ENCODE measurements at places on chromosomes 1 and 21.

DNA sequence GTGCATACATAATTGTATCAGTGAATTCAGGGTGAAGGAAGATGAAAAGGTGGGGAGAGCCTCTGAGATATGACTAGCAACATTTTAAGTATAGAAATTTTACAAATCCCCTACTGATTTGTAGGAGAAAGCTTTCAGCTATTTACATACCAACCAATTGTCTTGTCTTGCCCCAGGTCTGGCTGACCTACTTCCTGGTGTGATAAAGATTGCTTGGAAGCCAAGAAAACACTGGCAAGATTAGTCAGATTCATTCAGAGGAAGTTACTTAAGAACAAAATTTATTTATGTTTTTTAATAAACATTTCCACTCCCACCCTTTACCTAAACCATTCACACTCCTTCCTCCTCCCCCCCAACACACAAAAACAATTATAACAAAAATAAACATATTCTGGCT lies 17.5 kb downstream of the PTGS2 start:
- no peak overlapping the region for H3K27ac ChIP-seq
- no peak for DNase-seq
- no peak overlapping the region for H3K4me3 ChIP-seq
- no peaks in the 10 kb centered on the region for H3K36me3 ChIP-seq

- H3K4me3 ChIP-seq, result no peak overlapping the region
- no peaks in the 10 kb centered on the region for H3K36me3 ChIP-seq
- H3K27me3 ChIP-seq, result peaks cover 53% of the 10 kb centered on the region
- DNase-seq, result no peak
These were observed 226.0 kb downstream of the NPHP4 start for GRCh38 chr1:5765997-5766913.

GRCh38 chr1:195637539-195637938 lies 970.7 kb downstream of the KCNT2 start:
- no peaks in the 10 kb centered on the region for H3K36me3 ChIP-seq
- no peak overlapping the region for H3K27ac ChIP-seq
- DNase-seq, result no peak
- no peak overlapping the region for H3K4me3 ChIP-seq
- H3K4me1 ChIP-seq, result no peaks in the 10 kb centered on the region
- no peaks in the 10 kb centered on the region for H3K27me3 ChIP-seq

GRCh38 chr1:54763816-54764132 lies 549 bp downstream of the PARS2 start:
- peaks cover 9% of the 10 kb centered on the region for H3K36me3 ChIP-seq
- no peaks in the 10 kb centered on the region for H3K27me3 ChIP-seq
- DNase-seq, result no peak
- H3K4me3 ChIP-seq, result peak overlapping the region; percentile 96
- peak overlapping the region; percentile 97 for H3K27ac ChIP-seq
- peaks cover 26% of the 10 kb centered on the region for H3K4me1 ChIP-seq

- no peak overlapping the region for H3K27ac ChIP-seq
- H3K27me3 ChIP-seq, result no peaks in the 10 kb centered on the region
- no peak for DNase-seq
- H3K36me3 ChIP-seq, result peaks cover 6% of the 10 kb centered on the region
- H3K4me3 ChIP-seq, result no peak overlapping the region
These were observed 56.4 kb downstream of the HLCS start for GRCh38 chr21:36909901-36910561.

GRCh38 chr1:206684478-206685333 lies at the start of gene MAPKAPK2:
Gene MAPKAPK2, plus strand, starts transcription at chr1:206684905. Its CDS starts 325 bp downstream, at chr1:206685230.
- no peaks in the 10 kb centered on the region for H3K27me3 ChIP-seq
- H3K4me3 ChIP-seq, result peak within 1 kb of the TSS; percentile 89
- peaks cover 10% of the 10 kb centered on the region for H3K36me3 ChIP-seq

DNA sequence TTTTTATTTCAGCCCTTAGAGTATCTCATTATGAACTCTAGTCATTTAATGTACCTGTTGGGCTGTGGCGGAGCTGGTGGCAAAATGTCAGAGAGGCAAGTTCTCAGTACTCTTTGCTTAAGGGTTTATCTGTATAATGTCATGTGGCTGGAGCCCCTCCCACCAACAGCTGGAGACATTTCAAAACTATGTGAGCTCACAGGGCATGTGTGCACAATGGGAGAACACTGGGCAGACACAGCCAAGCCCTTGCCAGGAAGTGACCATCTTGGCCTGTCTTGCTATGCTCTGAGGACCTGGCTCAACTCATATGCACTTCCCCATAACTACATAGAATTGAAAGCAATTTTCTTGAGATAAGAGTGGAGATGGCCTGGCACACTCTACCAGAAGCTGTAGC lies 296.4 kb downstream of the PTPRU start:
- H3K4me3 ChIP-seq, result no peak overlapping the region
- H3K4me1 ChIP-seq, result no peaks in the 10 kb centered on the region
- no peak for DNase-seq
- peaks cover 2% of the 10 kb centered on the region for H3K36me3 ChIP-seq

GRCh38 chr1:55468142-55468795 lies 253.1 kb upstream of the USP24 start:
- H3K27ac ChIP-seq, result no peak overlapping the region
- no peak for DNase-seq
- H3K36me3 ChIP-seq, result no peaks in the 10 kb centered on the region
- H3K4me1 ChIP-seq, result no peaks in the 10 kb centered on the region
- peaks cover 4% of the 10 kb centered on the region for H3K27me3 ChIP-seq

GRCh38 chr1:145926686-145927062 lies 610 bp downstream of the RBM8A start:
- peaks cover 31% of the 10 kb centered on the region for H3K4me1 ChIP-seq
- no peak overlapping the region for H3K27ac ChIP-seq
- DNase-seq, result no peak
- peaks cover 26% of the 10 kb centered on the region for H3K36me3 ChIP-seq
- no peaks in the 10 kb centered on the region for H3K27me3 ChIP-seq
- H3K4me3 ChIP-seq, result no peak overlapping the region

- no peak overlapping the region for H3K4me3 ChIP-seq
- H3K4me1 ChIP-seq, result peaks cover 58% of the 10 kb centered on the region
- H3K27ac ChIP-seq, result no peak overlapping the region
- peaks cover 2% of the 10 kb centered on the region for H3K36me3 ChIP-seq
- no peak for DNase-seq
- no peaks in the 10 kb centered on the region for H3K27me3 ChIP-seq
These were observed 90.5 kb downstream of the LIPI start for GRCh38 chr21:14120091-14120734.

GRCh38 chr1:68093737-68094136 lies 43.3 kb upstream of the DIRAS3 start:
- H3K36me3 ChIP-seq, result no peaks in the 10 kb centered on the region
- no peak overlapping the region for H3K4me3 ChIP-seq
- H3K27ac ChIP-seq, result no peak overlapping the region
- DNase-seq, result no peak
- no peaks in the 10 kb centered on the region for H3K4me1 ChIP-seq

DNA sequence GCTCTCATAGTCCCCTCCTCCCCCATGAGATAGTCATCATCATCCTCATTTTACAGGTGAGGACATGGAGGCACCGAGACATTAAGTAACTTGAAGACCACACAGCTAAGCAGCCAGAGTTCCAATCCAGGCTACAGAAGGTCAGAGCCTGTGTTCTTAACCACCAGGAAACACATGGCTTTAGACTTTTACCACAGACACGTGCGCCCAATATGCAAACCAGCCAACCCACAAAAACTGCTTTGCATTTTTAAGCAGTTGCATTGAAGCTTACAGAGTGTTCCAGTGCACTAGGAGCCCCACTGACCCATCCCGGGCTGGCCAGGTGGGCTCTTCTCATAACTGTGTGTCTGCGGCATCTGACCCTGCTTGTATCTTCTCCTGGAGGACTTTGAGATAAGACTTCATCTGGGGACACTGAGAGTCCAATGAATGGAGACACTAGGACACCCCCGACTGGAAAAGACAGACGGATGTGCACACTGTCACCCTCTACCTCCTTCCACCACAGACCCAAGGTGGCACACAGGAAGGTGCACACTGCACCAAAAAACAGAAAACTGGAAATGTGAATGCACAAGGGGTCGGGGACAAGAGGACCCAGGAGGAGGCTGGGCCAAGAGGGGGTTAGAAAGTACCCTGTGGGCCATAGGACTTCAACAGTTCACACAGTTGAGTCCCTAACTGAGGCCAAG lies 56.4 kb downstream of the ETS2 start:
- DNase-seq, result peak; percentile 23
- H3K4me1 ChIP-seq, result peaks cover 30% of the 10 kb centered on the region
- no peaks in the 10 kb centered on the region for H3K36me3 ChIP-seq
- no peak overlapping the region for H3K4me3 ChIP-seq

GRCh38 chr1:19481826-19482398 lies 3.4 kb downstream of the CAPZB start:
- H3K27ac ChIP-seq, result no peak overlapping the region
- H3K4me1 ChIP-seq, result peaks cover 88% of the 10 kb centered on the region
- no peak for DNase-seq

GRCh38 chr21:25733859-25734653 lies 648 bp downstream of the ATP5PF start:
- peaks cover 24% of the 10 kb centered on the region for H3K4me1 ChIP-seq
- peaks cover 26% of the 10 kb centered on the region for H3K36me3 ChIP-seq

GRCh38 chr1:186091222-186091720 lies 283.8 kb downstream of the TPR start:
- no peak overlapping the region for H3K4me3 ChIP-seq
- no peaks in the 10 kb centered on the region for H3K36me3 ChIP-seq
- no peak overlapping the region for H3K27ac ChIP-seq
- no peak for DNase-seq
- no peaks in the 10 kb centered on the region for H3K4me1 ChIP-seq

GRCh38 chr1:21292984-21293536 lies 2.8 kb upstream of the ECE1 start:
- peak overlapping the region; percentile 90 for H3K4me3 ChIP-seq
- H3K4me1 ChIP-seq, result peaks cover 55% of the 10 kb centered on the region
- peaks cover 32% of the 10 kb centered on the region for H3K36me3 ChIP-seq
- peak; percentile 87 for DNase-seq
- H3K27ac ChIP-seq, result peak overlapping the region; percentile 99

DNA sequence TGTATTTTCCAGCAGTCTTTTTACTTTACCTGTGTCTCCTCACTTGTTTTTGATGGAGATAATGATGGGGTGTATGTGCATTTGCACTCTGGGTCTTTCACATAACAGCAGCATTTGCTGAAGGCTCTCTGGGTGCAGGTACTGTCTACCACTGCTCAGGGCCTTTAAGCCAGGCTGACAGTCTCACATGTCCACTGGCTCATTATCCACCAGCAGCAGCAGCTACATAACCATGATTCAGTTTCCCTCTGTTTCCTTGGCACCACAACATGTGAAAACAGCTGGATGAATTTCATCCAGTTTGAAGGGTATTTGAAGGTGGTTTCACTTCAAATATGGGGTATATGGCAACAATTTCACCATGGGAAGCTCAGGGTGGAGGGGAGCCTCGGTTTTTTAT lies 41.2 kb upstream of the ROR1 start:
- H3K27ac ChIP-seq, result no peak overlapping the region
- peaks cover 2% of the 10 kb centered on the region for H3K4me1 ChIP-seq
- H3K27me3 ChIP-seq, result peaks cover 20% of the 10 kb centered on the region
- no peak for DNase-seq
- peaks cover 3% of the 10 kb centered on the region for H3K36me3 ChIP-seq

DNA sequence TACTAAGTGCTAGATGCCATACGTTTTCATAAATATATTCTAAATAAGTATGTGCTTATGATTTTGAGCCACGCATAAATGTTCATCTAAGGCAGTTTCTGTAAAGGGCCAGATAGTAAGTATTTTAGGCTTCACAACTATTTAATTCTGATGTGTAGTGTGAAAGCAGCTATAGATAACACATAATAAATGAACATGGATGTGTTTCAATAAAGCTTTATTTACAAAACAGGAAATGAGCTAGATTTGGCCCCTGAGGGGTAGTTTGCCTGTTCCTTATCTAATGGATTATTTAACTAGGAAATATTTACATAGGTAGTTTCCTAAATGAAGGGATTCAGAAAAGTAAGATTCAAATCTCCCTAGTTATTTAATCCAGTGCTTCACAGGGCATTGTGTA lies 557.6 kb upstream of the PKN2 start:
- no peak for DNase-seq
- no peaks in the 10 kb centered on the region for H3K4me1 ChIP-seq
- no peak overlapping the region for H3K4me3 ChIP-seq
- no peak overlapping the region for H3K27ac ChIP-seq

GRCh38 chr21:16837721-16838120 lies 675.1 kb upstream of the CXADR start:
- H3K4me1 ChIP-seq, result no peaks in the 10 kb centered on the region
- no peak overlapping the region for H3K27ac ChIP-seq
- DNase-seq, result no peak
- no peak overlapping the region for H3K4me3 ChIP-seq

DNA sequence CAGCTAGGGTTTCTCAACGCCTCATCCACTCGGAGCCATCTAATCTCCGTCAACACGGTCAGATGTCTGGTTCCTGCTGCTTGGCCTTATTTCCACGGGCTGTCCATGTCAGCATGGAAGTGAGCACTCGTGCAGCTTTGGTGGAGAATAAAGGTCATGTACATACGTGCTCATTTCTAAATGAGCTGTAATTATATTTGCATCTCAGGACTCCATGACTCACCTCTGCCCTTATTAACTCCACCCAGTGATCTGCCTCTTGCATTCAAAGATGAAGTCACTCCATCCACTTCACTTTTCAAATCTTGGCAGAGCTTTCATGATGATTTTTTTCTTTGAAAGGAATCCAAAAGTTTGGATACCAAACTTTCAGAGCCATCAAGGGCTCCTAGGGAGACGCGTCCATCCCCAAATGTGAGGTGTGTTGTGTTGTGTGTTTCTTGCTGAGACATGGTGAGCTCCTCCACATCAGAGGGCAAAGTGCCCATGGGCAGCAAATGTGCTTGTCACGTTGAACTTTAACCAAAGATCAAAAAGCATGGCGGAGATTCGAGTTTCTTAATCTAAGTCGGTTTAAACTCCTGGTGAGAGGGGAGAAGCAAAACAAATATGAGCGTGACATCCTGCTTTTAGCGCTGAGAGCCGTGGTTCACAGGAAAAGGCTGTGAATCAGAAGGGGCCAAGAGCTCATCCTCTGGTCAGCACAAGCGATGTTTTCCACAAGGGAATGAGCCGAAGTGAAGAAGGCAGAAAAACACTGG lies 68.6 kb upstream of the ERRFI1 start:
- peaks cover 42% of the 10 kb centered on the region for H3K27me3 ChIP-seq
- no peak overlapping the region for H3K27ac ChIP-seq
- peaks cover 9% of the 10 kb centered on the region for H3K4me1 ChIP-seq
- no peak for DNase-seq
- H3K4me3 ChIP-seq, result no peak overlapping the region
- no peaks in the 10 kb centered on the region for H3K36me3 ChIP-seq

- H3K27ac ChIP-seq, result no peak overlapping the region
- H3K36me3 ChIP-seq, result no peaks in the 10 kb centered on the region
- no peak overlapping the region for H3K4me3 ChIP-seq
- no peak for DNase-seq
These were observed 72.2 kb upstream of the IFFO2 start for GRCh38 chr1:19028546-19029129.

GRCh38 chr1:15178571-15179484 lies 25.3 kb downstream of the TMEM51 start:
- no peak overlapping the region for H3K4me3 ChIP-seq
- peaks cover 27% of the 10 kb centered on the region for H3K27me3 ChIP-seq
- no peaks in the 10 kb centered on the region for H3K4me1 ChIP-seq
- no peak overlapping the region for H3K27ac ChIP-seq

GRCh38 chr1:53862507-53862906 lies 24.4 kb upstream of the NDC1 start:
- peak; percentile 32 for DNase-seq
- no peaks in the 10 kb centered on the region for H3K27me3 ChIP-seq
- H3K27ac ChIP-seq, result peak overlapping the region; percentile 89
- H3K4me1 ChIP-seq, result peaks cover 20% of the 10 kb centered on the region
- peaks cover 20% of the 10 kb centered on the region for H3K36me3 ChIP-seq

GRCh38 chr1:92408825-92409224 lies 77.9 kb downstream of the GFI1 start:
- H3K27me3 ChIP-seq, result no peaks in the 10 kb centered on the region
- H3K36me3 ChIP-seq, result peaks cover 5% of the 10 kb centered on the region
- no peak overlapping the region for H3K4me3 ChIP-seq
- H3K27ac ChIP-seq, result no peak overlapping the region
- no peak for DNase-seq

Measured in stimulated activated naive B cell treated with anti-CD40 and anti-IgM and Interleukin-4, amounts not matched to agents 10 μg/mL and 1 μg/mL and 100 μg/mL, for 72 hours (primary cell).